ENCODE measurements at places on chromosomes 11 and 22. TPM values are rescaled to one million over a fixed set of nuclear protein-coding genes. Genes with fewer than 3 reads are reported as not detected.

DNA sequence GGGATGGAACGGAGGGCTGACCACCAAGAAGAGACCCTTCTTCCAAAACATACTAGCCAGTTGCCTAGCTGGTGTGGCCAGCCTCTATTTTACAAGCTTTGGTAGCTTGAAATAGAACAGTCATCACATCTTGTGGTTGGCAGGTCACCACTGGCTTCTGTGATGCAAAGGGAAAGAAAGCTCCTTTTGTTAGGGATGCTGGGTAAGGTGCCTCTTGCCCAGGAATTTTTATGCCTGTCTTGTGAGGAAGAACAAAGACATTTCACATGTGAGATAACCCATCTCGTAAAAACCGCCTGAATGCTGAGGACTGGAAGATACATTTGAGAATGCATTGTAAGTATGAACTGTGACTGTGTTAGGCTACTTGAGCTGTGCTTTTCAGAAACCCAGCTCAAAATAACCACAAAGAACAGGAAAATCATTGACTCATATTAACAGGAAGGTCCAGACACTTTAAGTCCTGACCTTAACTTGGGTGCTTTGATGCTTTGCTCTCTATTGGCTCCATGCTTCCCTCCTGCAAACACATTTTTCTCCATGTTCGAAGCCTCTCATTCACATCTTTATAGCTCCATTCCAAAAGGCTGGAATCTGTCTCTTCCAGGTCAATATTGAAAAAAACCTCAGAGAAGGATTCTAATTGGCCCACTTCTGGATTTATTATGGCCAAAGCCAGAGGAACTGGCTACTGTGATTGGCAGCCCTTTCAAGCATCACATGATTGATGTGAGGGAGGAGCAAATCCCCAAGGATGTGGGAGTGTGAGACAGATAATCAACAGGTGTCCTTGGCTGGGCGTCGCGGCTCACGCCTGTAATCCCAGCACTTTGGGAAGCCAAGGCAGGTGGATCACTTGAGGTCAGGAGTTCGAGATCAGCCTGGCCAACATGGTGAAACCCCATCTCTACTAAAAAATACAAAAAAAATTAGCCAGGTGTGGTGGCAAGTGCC is 53.9 kb downstream of the MICAL2 start:
- no peak overlapping the region for H3K27ac ChIP-seq
- DNase-seq = no peak
- no peak overlapping the region for H3K4me3 ChIP-seq

DNA sequence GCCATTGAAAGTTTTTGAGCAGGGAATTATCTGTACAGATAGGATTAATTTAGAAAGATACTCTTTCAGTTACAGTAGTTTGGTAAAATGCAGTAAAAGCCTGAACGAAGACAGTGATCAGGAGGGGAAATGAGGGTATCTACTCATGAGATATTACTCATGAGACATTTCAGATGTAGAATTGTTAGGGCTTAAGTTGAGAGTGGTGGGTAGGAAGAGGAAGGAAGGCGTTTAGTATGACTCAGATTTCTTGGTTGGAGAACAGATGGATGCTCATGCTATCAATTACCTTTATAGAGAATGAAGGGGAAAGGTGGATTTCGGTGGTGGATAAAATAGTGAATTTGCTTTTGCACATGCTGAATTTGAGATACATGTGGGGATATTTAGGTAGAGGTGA is 15.8 kb downstream of the CCDC81 start:
- DNase-seq = no peak
- H3K4me3 ChIP-seq = no peak overlapping the region
- H3K27me3 ChIP-seq = no peaks in the 10 kb centered on the region

DNA sequence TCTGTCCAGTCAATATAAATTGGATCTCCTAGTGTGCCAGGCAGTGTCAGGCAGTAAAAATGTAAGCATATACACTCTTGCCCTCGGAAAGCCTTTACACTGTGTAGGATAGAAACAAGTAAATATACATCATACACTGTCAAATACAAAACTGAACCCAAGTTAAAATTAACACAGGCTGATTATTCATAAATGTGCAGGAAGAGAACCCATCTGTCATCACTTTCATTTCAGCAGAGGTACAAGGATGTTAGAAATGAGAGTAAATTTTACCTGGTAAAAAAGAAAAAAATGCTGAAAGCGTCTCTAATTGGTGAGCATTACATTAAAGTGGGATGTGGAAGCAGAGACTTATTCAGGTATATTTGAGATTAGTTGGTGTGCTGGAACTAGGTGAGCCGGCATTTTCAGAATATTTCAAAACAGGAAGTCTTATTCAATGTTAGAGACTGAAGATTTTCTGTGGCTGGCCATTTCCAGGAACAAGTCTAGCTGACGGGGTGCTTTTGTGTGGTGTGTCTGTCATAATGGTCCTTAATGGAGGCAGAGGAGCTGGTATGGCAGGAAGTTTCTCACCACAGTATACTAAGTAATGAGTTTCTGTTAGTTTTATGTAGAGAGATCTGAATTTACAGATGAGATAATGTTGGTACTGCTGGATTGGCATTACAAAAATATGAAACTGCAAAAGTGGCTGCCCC is 192.6 kb downstream of the CASP12 start:
- peaks cover 4% of the 10 kb centered on the region for H3K4me1 ChIP-seq
- DNase-seq = no peak
- no peak overlapping the region for H3K4me3 ChIP-seq
- H3K27me3 ChIP-seq = no peaks in the 10 kb centered on the region

DNA sequence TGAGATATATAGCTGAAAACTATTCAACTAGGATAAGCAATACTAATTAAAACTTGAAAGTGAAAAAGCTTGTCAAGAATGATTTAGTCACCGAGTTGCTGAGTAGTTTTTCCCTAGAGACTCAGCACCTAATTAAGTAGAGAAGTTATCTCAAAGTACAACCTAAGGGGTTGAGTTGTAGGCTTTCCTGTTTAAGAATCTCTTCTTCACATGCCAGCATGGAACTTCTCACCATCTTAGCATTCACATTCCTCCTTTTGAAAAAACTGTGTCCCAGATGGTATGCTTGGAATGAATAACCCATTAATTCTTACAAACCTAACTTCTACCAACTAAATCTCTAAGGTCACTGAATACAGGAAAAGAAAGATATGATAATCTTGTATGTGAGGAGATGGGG is 303.3 kb upstream of the ZC3H12C start:
- H3K36me3 ChIP-seq = no peaks in the 10 kb centered on the region
- no peak overlapping the region for H3K27ac ChIP-seq
- H3K4me1 ChIP-seq = no peaks in the 10 kb centered on the region
- H3K4me3 ChIP-seq = no peak overlapping the region

Gene SLC5A4
- total RNA-seq = not detected

Gene C11orf65
- 0.54 TPM for total RNA-seq

- H3K27me3 ChIP-seq = no peaks in the 10 kb centered on the region
- no peak overlapping the region for H3K4me3 ChIP-seq
- H3K27ac ChIP-seq = no peak overlapping the region
- peaks cover under 1% of the 10 kb centered on the region for H3K36me3 ChIP-seq
- H3K4me1 ChIP-seq = peaks cover 5% of the 10 kb centered on the region
These were observed 245.5 kb downstream of the SOX6 start for GRCh38 chr11:16110886-16111285.

GRCh38 chr22:35257002-35257320 is 332 bp upstream of the HMGXB4 start:
- H3K36me3 ChIP-seq = no peaks in the 10 kb centered on the region
- no peaks in the 10 kb centered on the region for H3K27me3 ChIP-seq
- no peak for DNase-seq
- H3K4me1 ChIP-seq = peaks cover 7% of the 10 kb centered on the region
- peak overlapping the region; percentile 70 for H3K27ac ChIP-seq
- peak overlapping the region; percentile 89 for H3K4me3 ChIP-seq

DNA sequence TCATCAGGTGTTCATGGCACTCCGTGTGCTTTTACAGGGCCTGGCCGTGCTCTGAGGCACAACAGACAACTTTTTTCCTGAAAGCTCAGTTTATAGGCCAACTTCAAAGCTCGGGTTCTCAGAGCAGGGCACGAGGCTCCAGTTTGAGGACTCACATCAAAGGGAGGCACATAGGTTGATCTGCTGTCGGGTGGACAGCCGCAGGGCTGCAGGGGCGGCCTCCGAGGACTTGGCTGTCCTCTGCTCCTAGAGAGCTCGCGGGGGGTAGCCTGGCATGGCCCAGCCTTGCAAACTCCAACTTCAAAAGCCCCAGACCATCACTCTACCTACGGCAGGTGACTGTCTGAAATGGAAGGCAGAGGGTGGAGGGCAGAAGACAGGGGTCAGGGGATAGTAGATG is 31.6 kb downstream of the C11orf58 start:
- no peak overlapping the region for H3K4me3 ChIP-seq
- no peak overlapping the region for H3K27ac ChIP-seq
- no peaks in the 10 kb centered on the region for H3K36me3 ChIP-seq
- no peaks in the 10 kb centered on the region for H3K4me1 ChIP-seq

DNA sequence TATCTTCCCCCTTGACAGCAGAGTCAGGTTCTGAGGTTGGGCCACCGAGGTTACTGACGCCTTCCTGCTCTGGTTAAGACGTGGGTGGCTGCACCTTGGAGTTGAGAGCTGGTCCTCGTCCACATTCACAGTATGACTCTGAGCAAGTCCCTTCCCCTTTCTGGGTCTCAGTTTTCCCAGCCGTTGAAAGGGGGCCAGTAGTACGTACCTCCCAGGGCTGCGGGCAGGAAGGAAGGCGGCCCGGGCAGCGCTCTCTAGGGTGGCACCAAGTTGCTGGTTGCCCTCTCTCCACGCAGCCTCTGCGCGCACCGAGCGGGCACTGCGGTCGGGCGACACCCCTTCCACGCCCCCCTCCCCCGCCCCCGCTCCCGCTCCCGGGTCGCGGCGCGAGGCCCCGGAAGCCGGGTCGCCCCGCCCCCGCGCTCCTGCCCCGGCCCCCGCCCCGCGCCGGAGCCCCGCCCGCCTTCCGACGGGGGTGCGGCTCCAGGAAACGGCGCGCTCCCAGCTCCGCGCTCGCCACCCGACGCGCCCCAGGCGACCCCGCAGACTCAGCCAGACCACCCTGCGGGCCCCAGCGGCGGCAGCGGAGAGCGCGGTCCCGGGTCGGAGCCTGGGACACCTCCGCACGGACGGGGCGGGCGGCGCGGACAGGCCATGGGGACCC is at the start of gene EHBP1L1:
EHBP1L1 (plus strand) TSS at position 486 of the 664 bp plus-strand sequence. CDS start 250 bp downstream, outside the sequence.
- H3K4me3 ChIP-seq = peak within 1 kb of the TSS; percentile 85
- H3K36me3 ChIP-seq = no peaks in the 10 kb centered on the region
- H3K27me3 ChIP-seq = peaks cover 22% of the 10 kb centered on the region
- DNase-seq = no peak
